Lower lobe of right lung (tissue), 2 donors: ENCODE measurements at places on chromosomes 11 and 22. TPM values are rescaled to one million over a fixed set of nuclear protein-coding genes. Genes with fewer than 3 reads are reported as not detected.
A peak's percentile ranks its signal among the peaks of the same experiment; 100 is the strongest.

The SEC14L6 gene
- 14.8 TPM for total RNA-seq

The GRIA4 gene
- not detected for total RNA-seq

The KCTD14 gene
- 12.3 TPM for total RNA-seq

GRCh38 chr11:288478-289397 is at the start of gene PGGHG:
Gene PGGHG, plus strand, starts transcription at chr11:289126. Its CDS starts 691 bp downstream, at chr11:289817.
- DNase-seq: peak; percentile 90

The MRGPRX4 gene
- not detected for total RNA-seq

- no peak for DNase-seq
Observed at GRCh38 chr11:65915101-65915820, 3.6 kb downstream of the C11orf68 start.
